Left ventricle myocardium inferior (tissue), 1 donor: ENCODE measurements at places on chromosomes 4 and X. TPM values are rescaled to one million over a fixed set of nuclear protein-coding genes. Genes with fewer than 3 reads are reported as not detected.

The MAML3 gene
- total RNA-seq: 2.6 TPM

The PTCHD1 gene
- total RNA-seq: 0.22 TPM

The MAGEA9B gene
- total RNA-seq: not detected

The STAG2 gene
- 29.3 TPM for total RNA-seq

The MID1 gene
- total RNA-seq: 9.4 TPM

The ESX1 gene
- total RNA-seq: not detected

The NXF2 gene
- total RNA-seq: not detected

The MBTPS2 gene
- total RNA-seq: 9.4 TPM

The EPHA5 gene
- total RNA-seq: not detected

The TIMP1 gene
- total RNA-seq: 99.3 TPM

The CD99L2 gene
- 68.1 TPM for total RNA-seq

The MAP9 gene
- total RNA-seq: 6.6 TPM

The PLA2G12A gene
- 64.7 TPM for total RNA-seq

The F8A2 gene
- total RNA-seq: not detected

The CFAP47 gene
- not detected for total RNA-seq

The TMEM35A gene
- total RNA-seq: not detected

The MAMLD1 gene
- total RNA-seq: 1.8 TPM

The ANK2 gene
- 267 TPM for total RNA-seq

The MGARP gene
- 0.60 TPM for total RNA-seq

The MEPE gene
- not detected for total RNA-seq

The RGN gene
- 18.8 TPM for total RNA-seq

The DMRTC1 gene
- not detected for total RNA-seq

The OPN1LW gene
- not detected for total RNA-seq

The CT45A10 gene
- not detected for total RNA-seq

The FAM13A gene
- total RNA-seq: 16.9 TPM

The NDNF gene
- 6.8 TPM for total RNA-seq

The FAAH2 gene
- total RNA-seq: 0.14 TPM

The GPR143 gene
- not detected for total RNA-seq

The SPANXB1 gene
- not detected for total RNA-seq

The TMEM156 gene
- not detected for total RNA-seq
